ENCODE measurements at places on chromosomes 13 and 19.

- DNase-seq = peak; percentile 44
Observed at GRCh38 chr19:50417111-50418081, 1.3 kb upstream of the SPIB start.

DNA sequence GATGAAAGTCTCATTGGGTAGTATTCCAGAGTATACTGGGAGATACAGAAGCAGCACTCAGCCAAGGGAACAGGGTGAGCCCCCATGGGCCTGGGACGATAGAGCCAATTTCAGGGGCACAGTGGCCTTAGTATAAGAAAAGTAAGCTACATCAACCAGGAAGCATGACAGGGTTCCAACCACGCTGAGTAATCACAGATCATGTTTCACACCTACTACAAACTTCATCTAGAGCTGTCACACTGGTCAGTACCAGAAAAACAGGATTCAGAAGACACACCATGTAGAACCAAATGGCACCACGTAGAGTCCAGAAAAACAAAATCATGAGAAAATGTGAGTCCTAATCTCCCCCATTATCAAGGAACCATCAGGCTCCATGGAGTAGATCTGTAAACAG lies 1292.4 kb upstream of the MIR17HG start:
- DNase-seq = no peak

DNA sequence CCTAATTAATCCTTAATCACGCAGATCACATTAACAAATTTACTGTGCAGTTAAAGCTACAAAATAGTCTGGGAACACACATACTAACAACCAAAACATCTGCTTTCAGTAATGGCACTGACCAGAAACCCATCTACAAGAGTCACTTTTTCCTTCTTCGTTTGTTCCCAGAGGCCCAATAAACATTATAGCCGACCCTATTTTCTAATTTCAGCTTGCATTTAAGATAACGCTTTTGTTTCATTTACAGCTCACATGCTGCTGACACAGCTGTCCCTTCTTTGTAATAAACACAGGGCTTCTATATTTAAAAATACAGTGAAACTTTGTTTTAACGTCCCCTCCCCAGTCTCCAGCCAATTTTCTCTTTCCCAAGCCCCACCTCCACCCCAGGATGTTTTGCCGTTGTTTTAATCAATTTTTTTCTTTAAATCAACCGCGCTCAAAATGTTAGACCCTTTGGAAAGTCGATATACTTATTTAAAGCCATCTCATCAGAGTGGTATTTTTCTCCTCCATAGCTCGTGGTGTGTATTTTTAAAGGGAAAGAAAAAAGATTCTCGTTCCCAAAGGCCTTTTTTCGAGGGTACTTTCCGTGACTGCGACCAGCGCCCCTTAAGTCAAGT lies 1.7 kb upstream of the WBP4 start:
- DNase-seq = no peak

- peak; percentile 3 for DNase-seq
Observed at GRCh38 chr19:4754248-4754647, 30.6 kb upstream of the DPP9 start.

GRCh38 chr19:30895946-30896345 lies 453.3 kb downstream of the TSHZ3 start:
- DNase-seq = no peak

DNA sequence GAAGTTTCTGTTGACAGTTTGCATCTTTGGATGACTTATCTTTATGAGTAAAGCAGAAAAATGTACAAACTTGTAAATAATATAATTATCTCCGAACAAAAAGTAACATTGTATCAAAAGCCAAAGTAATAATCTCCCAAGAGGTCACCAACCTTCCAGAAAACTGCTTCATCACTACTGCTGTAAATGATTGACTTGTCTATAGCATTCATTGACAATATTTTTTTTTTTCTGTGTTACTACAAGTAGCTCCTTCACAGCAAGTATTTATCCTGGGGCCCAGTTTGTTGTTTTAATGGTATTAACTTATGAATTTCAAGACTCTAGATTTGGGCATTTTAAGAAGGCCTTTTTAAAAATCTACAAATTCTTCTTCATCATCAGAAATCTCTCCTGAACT lies 242.4 kb downstream of the KLF12 start:
- no peak for DNase-seq

- no peak for DNase-seq
Observed at GRCh38 chr13:98065468-98065867, 77.4 kb upstream of the FARP1 start.

GRCh38 chr13:26384587-26384986 lies 130.7 kb downstream of the CDK8 start:
- DNase-seq = no peak
